ENCODE measurements at places on chromosomes 5 and 9. TPM values are rescaled to one million over a fixed set of nuclear protein-coding genes. Genes with fewer than 3 reads are reported as not detected.

- DNase-seq, result no peak
These were observed 621.5 kb downstream of the CDH9 start for GRCh38 chr5:26416911-26417310.

PTGES gene
- 16.4 TPM for polyA plus RNA-seq

DNA sequence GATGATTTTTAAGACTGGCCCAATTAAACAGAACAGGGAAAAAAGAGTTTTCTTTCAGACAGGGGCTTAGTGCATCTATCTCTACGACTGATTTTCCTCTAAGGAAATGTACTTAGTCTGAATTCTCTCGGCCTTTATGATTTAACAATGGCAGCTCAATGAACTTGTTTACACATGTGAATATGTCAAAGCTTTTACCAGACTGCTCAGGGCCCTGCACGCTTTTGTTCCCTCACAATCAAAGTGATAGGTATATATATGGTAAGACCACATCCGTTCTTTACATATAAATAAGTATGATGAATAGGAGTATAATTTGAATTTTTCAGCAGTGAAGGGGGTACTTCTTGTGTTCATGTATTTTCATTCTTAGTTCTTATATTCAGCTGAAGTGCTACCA is 27.6 kb downstream of the LEAP2 start:
- no peak for DNase-seq

DNA sequence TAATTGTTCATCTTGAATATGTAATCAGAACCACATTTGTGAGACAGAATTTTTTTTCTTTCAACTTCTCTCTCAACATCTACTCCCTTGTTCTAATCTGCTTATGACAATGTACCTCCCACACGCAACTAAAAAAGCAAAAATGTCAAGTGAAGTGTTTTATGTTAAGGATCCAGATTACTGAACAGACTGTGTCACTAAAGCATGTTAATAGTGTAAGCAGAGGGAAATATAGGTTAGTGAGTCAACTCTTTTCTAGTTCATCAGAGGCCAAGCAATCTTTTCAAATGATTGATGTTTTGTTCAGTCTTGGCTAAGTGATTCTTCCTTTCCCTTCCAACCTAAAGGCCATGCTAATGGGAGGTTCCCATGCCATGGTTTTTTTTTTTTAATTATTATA is 34.7 kb upstream of the IDNK start:
- DNase-seq, result no peak

DNA sequence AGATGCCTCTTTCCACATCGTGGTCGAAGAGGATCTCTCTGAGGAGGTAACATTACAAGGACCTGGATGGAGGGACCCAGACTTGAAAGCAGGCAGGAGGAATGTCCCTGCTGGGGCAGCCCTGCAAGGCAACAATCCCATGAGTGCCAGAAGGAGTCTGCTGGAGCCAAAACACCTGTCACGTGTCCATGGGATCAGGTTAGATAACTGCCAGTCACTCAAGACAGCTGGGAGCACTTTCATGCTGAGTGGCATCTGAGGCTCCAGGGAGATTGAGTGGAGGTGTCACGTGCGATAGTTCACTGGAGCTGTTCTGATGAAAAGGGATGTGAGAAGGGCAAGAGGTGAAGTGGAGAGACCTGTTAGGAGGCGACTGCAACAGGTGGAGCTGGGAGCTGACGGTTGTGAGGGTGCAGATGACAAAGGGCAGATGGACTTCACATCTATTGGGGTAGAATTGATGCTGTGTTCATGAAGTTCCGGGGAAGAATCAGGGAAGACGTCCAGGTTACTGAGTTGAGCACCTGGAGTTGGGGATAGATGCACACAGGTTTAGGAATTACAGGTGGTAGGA is 68.4 kb downstream of the ICE1 start:
- no peak for DNase-seq
